ENCODE measurements at places on chromosomes 1 and 21.

GRCh38 chr1:182686446-182686845 lies 2.1 kb upstream of the RGS8 start:
- no peak for DNase-seq

GRCh38 chr1:21284206-21285054 lies 5.8 kb downstream of the ECE1 start:
- no peak for DNase-seq

- DNase-seq = no peak
Measured at GRCh38 chr1:58839846-58840835, 56.3 kb upstream of the JUN start.

GRCh38 chr1:83959824-83960498 lies 39.0 kb downstream of the TTLL7 start:
- no peak for DNase-seq

- DNase-seq = no peak
Measured at GRCh38 chr1:23273450-23274133, 56.3 kb upstream of the HTR1D start.

- no peak for DNase-seq
Measured at GRCh38 chr1:29123887-29124365, at the start of gene TMEM200B. TSS of gene TMEM200B (minus strand) at chr1:29123903. CDS start at chr1:29121828, 2,075 bp downstream.

DNA sequence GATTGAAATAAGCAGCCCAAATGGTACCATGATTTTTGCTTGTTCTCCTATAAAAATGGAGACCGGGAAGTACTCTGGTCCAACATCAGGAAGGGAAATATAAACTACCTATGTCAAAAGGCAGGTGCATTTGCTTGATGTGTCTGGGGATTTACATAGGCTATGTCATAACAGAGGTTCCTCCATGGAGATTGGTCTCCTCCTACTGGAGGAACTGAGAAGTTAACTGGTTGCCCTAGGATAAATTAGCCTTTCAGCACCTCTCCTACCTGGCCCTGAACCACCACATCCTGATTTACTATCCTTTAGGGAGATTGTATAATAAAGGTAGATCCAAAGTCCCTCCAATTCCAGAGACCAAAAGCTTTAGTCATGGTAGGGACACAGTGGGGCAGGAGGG lies 1109.3 kb upstream of the B3GALT2 start:
- DNase-seq = no peak

GRCh38 chr1:85585799-85586198 lies 5.2 kb downstream of the CCN1 start:
- DNase-seq = no peak

- no peak for DNase-seq
Measured at GRCh38 chr1:80542231-80542630, 1258.5 kb upstream of the ADGRL2 start.

DNA sequence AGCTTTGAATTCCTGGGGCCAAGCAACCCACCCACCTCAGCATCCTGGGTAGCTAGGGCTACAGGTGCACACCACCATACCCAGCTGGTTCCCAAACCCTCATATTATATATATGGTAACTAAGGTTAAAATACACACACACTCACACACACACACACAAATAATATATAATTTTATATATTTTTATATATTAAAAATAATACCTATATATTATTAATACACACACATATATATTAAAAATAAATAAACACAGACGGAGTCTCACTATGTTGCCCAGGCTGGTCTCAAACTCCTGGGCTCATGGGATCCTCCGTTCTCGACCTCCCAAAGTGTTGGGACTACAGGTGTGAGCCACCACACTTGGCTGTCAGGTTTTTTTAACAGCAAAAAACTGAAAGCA lies 31.9 kb downstream of the SCAF4 start:
- DNase-seq = no peak

DNA sequence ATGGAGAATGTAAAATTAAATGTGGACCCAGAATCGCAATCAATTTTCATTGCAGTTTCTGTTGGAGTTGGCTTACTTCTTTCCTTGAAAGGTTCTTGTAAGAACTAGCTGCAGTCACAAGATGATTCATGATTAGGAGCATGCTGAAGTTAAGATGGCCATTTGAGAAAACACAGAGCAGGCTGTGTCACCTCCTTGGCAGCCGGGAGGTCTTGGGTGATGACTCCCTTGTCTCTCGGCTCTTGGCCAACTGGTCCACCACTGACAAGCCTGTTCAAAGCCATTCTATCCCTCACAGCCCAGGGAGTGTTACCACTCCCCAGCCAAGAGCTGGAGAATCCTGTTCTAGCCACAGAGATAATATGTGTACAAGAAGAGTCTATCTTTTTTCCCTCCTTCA lies 40.6 kb downstream of the OPTC start:
- no peak for DNase-seq

DNA sequence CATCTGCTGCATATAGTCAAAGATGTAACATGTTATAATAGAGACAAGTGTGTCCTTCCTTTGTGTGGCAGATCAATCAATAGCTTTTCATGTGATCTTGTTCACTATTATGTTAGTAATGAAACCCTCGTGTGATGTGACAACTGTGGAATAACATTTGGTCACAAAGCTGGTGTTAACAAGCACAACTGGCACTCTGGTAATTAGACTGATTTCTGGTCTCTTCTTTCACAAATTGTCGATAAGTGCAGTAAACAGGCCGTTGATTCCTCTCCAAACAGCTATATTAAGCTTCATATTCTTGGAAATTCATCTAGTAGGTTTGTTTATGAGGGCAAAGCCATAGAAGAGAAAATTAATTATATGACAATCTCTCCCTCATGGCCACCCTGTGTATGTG lies 616.7 kb upstream of the PTBP2 start:
- no peak for DNase-seq

DNA sequence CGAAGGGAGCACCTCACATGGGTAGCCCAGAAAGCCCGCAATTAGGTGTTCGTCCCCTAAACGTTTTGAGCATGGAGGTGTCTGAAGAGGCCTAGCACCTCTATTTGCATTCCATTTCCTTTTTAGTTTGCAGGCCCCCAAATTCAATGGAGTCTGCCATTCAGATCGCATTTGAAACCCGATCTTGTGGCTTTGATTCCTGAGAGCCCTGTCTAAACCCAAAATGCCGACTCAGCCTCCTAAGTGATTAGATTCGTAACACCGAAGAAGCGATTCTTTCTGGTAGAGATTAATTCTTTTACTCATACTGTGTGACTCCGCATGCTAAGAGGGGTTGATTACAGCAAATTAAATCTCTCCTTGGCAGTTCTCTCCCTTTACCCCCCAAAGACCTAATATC lies 415.2 kb upstream of the KAZN start:
- no peak for DNase-seq

- no peak for DNase-seq
Measured at GRCh38 chr1:77060000-77060399, 159.2 kb downstream of the PIGK start.

- no peak for DNase-seq
Measured at GRCh38 chr1:153792631-153793041, 17.4 kb downstream of the SLC27A3 start.

GRCh38 chr1:192311281-192311680 lies 5.5 kb upstream of the RGS21 start:
- no peak for DNase-seq

- DNase-seq = peak; percentile 31
Measured at GRCh38 chr1:119711804-119712341, at the start of gene PHGDH. TSS of gene PHGDH (plus strand) at chr1:119711934. CDS start at chr1:119712023, 89 bp downstream.

- DNase-seq = no peak
Measured at GRCh38 chr1:44499306-44499705, 94.3 kb downstream of the RNF220 start.

GRCh38 chr21:42793774-42794173 lies 85.6 kb downstream of the WDR4 start:
- DNase-seq = no peak

DNA sequence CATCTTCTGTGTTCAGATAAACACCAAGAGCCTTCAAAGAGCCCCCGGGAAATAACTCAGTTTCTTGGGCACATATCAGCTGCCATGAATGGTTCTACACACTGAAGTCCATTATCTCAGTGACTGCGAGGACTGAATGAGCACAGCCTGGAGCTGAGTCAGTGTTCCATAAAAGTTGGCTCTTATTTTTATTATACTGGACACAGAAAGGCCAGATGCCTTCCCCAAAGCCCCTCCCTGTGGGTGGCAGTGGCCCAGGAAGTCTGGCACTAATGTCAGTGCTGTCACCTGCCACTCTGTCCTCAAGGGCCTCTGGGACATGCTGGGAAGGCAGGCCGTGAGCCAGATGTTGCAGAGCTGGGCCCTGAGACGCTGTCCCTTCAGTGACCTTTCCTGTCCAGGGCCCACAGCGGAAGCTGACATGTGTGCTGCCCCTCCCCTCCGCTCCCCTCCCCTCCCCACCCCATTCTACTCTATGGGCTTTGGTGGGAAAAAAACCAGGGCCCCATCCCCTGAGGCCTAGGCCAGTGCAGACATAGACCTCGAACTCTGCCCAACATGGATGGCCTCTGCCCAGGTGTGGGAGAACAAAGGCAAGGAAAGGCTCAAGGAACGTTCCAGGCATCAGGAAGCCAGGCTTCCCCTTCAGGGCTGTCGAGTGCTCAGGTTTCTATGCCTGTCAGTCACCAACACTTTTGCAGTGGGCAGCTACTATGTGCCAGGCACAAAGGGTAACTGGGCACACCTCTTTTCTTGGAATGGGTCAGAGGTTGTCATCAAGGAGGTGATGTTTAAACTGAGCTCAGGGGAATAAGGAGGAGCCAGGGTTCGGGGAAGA lies 22.4 kb upstream of the NPPB start:
- DNase-seq = no peak

- DNase-seq = no peak
Measured at GRCh38 chr1:201404055-201404454, 4.9 kb upstream of the LAD1 start.

GRCh38 chr1:237232501-237232900 lies 190.5 kb downstream of the RYR2 start:
- DNase-seq = no peak

- no peak for DNase-seq
Measured at GRCh38 chr21:45899317-45900033, 82.1 kb upstream of the COL6A1 start.

DNA sequence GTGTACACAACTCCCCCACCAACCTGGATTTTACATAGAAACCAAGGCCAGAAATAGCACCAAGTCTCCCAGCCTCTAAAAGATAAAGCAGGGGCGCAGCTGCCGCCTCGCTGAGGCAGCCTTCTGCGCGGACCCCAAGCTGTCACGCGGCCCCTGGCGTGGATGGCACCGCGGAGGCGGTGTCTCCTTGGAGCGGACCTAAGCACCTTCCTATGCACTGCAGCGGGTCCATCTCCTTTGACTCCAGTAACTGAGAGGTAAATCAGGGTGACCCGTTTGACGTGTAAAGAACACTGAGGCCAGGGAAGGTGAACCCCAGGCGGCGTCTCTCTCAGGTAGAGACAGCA lies 17.0 kb downstream of the ZNF697 start:
- no peak for DNase-seq

GRCh38 chr1:1093610-1093943 lies 19.5 kb upstream of the RNF223 start:
- no peak for DNase-seq

DNA sequence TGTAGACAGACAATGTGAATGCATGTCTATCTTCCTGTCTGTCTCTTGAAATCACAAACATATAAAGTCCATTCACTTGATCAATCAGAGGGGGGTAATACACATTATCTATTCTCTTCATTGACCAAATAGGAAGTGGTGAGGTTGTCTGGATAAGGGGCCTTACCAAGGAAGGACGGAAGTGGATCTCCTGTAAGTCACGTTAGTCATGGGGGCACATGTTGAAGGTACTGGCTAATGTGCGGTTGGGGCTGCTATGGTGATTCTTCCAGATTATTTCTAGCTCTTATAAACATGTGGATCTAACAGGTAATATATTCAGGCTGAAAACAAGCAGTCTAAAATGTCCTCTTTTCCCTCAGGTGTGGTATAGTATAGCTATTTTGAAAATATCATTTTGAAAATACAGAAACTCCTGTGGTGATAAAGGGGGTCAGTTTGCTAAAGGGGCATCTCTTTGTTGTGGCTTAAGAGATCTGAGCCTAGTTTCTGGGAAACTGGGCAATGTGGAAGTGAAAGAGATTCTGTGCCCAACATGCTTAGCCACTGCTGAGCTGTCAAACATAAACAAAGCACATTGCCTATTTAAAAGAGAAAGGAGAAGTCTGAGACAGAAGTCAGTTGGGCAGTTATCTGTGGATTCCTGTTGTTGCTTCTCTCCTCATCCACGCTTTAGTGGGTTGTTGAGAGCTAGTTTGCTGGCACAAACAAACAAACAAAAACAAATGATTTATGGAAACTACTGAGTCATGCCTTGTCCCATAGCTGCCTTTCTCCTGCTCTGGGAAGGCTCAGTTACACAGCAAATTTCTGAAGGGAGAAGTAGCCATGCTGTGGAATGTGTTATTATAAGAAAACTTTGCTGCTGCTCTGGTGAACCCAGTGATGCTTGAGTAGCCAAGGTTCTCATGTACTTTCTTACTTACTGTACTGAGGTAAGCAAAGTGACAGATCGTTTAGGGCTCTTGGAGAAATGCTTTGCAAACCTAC lies 166.9 kb downstream of the HLX start:
- no peak for DNase-seq

DNA sequence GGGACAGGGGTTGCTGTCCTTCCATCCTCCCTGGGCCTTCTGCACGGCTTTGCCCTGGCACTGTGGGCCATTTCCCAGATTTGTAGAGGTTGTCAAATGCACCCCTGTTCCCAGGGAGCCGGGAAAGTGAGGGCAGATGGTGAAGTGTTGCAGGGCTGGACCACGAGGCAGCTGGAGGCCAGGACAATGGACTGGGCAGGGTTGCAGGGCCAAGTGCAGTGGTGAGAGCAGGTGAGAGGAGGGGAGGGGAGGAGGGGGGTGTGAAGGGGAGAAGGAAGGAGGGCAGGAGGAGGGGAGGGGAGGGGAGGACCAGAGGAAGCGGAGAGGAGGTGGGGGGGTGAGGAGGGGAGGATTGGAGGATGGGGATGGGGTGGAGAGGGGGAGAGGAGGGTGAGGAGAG lies 443.9 kb downstream of the CAMTA1 start:
- DNase-seq = no peak

DNA sequence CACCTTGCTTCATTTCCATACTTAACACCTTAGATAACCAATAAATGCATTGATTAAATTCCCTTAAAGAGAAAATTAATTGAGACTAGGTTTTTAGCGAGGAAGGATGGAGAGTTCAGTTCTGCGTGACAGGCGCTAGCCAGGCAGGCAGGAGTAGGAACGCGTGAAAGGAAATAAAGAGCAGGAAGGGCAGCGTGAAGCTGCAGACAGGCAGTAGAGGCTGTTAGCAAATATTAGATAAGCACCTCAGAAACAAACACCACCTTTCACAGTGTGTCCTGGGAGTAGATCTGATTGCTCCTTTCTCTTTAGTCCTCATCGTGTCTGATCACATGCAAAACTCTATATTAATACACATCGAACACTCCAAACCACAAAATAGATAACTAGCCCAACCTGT lies 282.7 kb upstream of the ADGRL2 start:
- no peak for DNase-seq

- no peak for DNase-seq
Measured at GRCh38 chr1:214854126-214854875, 228.2 kb upstream of the KCNK2 start.

- DNase-seq = no peak
Measured at GRCh38 chr1:9416506-9416905, 122.8 kb upstream of the SLC25A33 start.

- DNase-seq = no peak
Measured at GRCh38 chr1:205748403-205749233, 1.4 kb downstream of the NUCKS1 start.

- DNase-seq = no peak
Measured at GRCh38 chr1:86195281-86195680, 38.7 kb upstream of the COL24A1 start.

All from activated T-cell treated with anti-CD3 and anti-CD28 coated beads, Interleukin-2, amount 50 U/mL, for 1 hour (primary cell).